Osteocyte (in vitro differentiated cells): ENCODE measurements at places on chromosomes 3 and 15. TPM values are rescaled to one million over a fixed set of nuclear protein-coding genes. Genes with fewer than 3 reads are reported as not detected.

Gene IREB2
- 55.9 and 62.3 TPM in 2 replicates for total RNA-seq

- DNase-seq, result no peak
Observed at GRCh38 chr15:31799715-31800321, 230.5 kb upstream of the CHRNA7 start.

- DNase-seq, result no peak
Observed at GRCh38 chr3:44065311-44066094, 176.2 kb upstream of the TOPAZ1 start.

DNA sequence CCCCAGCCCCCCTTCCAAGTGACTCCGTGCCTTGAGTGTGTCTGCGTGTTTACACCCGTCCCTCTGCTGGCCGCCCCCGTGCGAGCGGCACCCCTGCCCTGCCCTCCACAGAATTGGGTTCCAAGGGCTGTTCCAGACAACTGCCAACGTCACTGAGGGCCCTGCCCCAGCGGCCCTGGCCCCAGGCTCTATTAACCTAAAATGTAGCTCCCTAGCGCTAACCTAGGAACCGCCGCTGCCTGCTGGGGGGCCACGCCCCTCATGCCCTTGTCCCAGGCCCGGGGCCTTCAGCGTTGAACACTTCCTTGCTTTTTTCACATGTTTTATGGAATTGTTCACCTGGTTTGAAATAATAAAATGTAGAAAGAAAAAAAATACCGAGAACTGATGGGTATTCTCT, 10.0 kb upstream of the SEMA3B start:
- DNase-seq, result no peak

- no peak for DNase-seq
Observed at GRCh38 chr3:143608966-143609365, 239.3 kb downstream of the SLC9A9 start.

DNA sequence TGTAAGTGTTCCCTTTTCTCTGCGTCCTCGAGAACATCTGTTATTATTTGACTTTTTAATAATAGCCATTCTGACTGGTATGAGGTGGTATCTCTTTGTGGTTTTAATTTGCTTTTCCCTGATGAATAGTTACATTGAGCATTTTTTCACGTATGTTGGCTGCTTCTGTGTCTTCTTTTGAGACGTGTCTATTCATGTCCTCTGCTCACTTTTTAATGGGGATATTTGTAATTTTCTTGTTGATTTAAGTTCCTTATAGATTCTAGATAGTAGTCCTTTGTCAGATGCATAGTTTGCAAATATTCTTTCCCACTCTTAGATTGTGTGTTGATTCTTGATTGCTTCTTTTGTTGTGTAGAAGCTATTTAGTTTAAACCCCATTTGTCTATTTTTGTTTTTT, 179.2 kb downstream of the DOCK3 start:
- no peak for DNase-seq

GRCh38 chr3:154301561-154301960, 22.7 kb downstream of the DHX36 start:
- DNase-seq, result no peak

Gene A4GNT
- total RNA-seq, result not detected in 2 replicates

Gene SPTSSB
- total RNA-seq, result not detected in 2 replicates

Gene CPN2
- total RNA-seq, result not detected in 2 replicates

DNA sequence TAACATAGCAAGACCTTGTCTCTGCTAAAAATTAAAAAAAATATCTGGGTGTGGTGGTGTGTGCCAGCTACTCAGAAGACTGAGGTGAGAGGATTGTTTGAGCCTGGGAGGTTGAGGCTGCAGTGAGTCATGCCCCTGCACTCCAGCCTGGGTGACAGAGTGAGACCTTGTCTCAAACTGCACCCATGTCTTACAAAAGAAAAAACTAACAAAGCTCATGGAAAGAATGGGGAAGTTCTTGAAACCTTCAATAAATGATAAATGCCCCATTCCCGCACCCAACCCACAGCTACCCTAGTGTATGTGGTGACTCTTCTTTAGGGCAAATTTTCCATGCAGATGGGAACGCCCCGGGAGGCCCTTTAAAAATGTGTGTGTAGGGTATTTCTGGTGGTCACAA, 28.3 kb downstream of the RPLP1 start:
- DNase-seq, result no peak

DNA sequence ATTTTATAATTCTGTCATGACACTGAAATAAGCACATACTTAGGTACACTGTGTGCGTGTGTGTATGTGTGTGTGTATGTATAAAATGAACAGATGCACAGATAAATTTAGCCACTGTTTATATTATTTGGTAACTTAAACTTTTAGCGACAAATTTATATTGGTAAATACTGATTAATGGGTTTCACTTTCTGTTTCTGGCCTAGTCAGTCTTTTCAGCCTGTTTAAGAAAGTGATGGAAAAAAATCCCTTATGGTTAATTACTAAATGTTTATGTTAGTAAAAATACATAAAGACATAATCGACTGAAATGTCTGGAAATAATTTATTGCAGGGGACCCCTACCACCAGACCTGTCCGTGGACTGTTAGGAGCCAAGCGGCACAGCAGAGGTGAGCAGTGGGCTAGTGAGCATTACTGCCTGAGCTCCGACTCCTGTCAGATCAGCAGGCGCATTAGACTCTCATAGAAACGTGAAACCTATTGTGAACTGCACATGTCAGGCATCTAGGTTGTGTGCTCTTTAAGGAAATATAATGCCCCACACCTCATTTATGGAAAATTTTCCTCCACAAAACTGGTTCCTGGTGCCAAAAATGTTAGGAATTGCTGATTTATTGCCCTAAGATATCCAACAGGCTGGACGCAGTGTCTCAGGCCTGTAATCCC, 717.4 kb downstream of the SI start:
- no peak for DNase-seq

GRCh38 chr3:69305011-69305410, 80.9 kb downstream of the FRMD4B start:
- no peak for DNase-seq

Gene ARHGEF26
- 5.4 and 5.5 TPM in 2 replicates for total RNA-seq

GRCh38 chr3:188860147-188860546, 311.6 kb upstream of the TPRG1 start:
- DNase-seq, result no peak

Gene ACTC1
- total RNA-seq, result 3.8 and 4.0 TPM in 2 replicates
